CMK (cell line): ENCODE measurements at places on chromosomes 7 and 10.

DNA sequence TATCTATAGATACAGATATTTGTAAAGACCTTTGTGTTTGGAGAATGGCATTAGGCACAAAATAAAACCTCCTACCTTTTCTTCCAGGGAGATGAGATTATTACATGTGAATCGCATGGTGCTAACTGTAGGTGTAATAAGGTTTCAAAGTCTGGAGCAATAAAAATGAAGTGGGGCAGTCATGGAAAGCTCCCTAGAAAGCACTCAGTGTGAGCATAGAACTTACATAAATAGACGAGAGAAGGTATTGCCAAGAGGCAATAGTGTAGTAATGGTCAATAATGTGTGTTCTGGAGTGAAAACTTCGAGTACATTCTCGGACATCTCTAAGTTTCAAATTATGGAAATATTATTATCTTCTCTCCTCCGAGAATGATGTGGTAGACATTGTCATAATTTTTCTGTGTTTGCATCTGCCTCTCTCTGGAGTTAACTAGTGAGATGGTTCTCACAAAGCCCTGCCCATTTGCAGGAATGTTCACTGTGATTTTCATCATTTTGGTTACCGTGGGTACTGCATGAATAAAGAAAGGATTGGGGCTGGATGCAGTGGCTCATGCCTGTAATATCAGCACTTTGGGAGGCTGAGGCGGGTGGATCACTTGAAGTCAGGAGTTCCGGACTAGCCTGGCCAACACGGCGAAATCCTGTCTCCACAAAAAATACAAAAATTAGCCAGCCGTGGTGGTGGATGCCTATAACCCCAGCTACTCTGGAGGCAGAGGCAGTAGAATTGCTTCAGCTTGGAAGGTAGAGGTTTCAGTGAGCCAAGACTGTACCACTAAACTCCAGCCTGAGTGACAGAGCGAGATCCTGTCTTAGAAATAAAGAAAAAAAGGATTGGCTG, 10.6 kb downstream of the VIM start:
- no peak for DNase-seq

GRCh38 chr7:118184565-118184940, 589 bp downstream of the LSM8 start:
- DNase-seq = no peak

DNA sequence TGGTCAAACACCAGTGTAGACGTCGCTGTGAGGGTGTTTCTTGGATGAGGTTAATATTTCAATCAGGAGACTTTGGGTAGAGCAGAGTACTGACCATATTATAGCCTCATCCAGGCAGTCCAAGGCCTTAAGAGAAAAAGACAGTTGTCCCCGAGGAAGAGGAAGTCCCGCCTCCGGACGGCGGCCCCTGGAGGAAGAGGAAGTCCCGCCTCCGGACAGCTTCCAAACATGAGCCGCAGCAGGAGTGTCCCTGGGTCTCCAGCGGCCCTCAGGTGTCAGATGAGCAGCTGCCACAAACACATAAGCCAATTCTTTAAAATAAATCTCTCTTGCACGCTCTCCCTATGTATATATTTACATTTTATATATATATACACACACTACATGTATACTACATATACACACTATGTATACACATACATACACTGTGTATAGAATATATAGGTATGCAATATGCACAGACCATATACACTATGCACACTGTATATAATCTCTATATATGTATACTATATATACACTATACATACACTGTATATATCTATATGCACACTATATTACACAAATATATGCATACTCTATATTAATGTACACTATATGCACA, 37.5 kb downstream of the PWWP2B start:
- peak; percentile 56 for DNase-seq

GRCh38 chr7:136878878-136879277, 10.4 kb downstream of the CHRM2 start:
- DNase-seq = no peak

- DNase-seq = no peak
Measured at GRCh38 chr7:103075337-103075918, 488 bp downstream of the ARMC10 start.

- no peak for DNase-seq
Measured at GRCh38 chr7:17887286-17887685, 53.0 kb downstream of the SNX13 start.

GRCh38 chr7:113731571-113731970, 187.2 kb downstream of the PPP1R3A start:
- no peak for DNase-seq

DNA sequence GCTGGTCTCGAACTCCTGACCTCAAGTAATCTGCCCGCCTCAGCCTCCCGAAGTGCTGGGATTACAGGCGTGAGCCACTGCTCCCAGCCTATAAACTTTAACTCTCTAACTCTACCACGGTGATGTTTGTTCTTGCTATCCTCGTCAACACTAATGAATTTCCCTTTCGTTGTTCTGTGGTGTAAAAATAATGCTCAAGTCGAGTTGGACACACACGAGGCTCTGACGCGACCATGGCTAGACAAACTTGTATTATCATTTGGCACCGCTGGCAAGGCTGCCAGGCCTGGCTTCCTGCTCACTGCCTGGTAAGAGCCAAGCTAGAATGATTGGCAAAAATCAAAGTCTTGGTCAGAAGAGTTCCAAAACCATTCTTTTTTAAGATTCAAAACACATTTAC, 167.0 kb upstream of the KLF6 start:
- no peak for DNase-seq

DNA sequence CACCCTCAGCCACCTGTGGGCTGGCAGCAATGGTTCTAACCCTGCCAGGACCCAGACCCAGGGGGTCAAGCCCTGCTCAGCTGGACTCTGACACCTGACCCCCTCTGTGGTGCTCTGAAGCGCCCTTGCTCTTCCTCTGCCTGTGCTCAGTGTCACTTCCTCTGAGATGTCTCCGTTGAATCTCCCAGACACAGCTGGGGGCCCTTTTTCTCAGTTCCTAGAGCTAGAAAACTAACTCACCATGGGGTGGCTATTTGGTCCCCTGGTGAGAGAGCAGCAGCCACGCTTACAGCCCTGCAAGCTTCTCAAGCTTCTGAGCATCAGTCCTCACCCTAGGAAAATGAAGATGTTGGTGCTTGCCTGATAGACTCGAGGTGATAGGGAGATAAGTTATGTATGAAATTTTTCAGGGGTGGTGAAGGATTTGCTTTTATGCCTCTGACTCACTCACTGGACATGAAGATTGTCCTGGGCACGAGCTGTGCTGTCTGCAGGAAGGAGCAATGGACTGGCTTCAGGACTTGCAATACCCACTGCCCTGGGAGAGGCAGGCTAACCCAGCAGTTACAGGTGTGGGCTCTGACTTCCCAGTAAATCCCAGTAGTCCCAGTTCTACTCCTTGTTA, 29.6 kb downstream of the COL13A1 start:
- DNase-seq = no peak

DNA sequence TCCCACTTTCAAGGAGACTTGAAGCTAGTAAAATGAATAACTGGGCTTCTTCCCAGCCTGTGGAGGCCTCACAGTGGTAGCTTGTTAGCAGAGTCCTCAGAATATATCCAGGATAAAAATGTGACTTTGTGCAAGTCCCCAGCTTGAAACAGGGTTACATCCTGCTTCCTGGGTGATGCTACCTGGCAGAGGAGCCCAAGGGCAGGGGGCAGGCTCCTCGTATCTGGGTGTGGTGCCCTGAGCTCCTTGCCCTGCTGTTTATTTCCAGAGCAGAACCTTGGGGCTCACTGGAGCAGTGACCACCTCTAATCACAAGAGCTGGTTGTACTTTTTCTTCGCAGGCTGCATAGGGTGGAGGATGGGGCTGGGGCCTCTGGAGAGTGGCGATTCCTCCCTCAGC, 94.8 kb downstream of the GRK5 start:
- no peak for DNase-seq

GRCh38 chr7:75842836-75843446, 29.3 kb upstream of the CCL24 start:
- no peak for DNase-seq

DNA sequence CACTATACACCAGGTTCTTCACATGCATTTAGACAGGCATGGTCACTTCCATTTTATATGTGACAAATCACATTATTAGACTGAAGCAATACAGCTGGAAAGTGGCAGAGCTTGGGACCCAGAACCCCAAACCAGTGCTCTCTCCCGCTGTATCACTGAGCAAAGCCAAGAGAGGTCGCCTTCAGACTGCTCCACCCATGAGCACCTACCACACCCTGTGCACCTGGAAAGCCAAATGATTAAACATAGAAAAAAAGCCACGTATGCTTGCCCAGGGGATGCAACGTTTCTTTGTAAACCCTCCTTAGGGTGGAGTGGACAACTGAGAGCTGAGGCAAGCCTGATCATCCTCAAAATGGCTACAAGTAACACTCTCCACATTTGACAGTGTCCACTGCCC, 72.5 kb downstream of the CCDC6 start:
- DNase-seq = no peak

DNA sequence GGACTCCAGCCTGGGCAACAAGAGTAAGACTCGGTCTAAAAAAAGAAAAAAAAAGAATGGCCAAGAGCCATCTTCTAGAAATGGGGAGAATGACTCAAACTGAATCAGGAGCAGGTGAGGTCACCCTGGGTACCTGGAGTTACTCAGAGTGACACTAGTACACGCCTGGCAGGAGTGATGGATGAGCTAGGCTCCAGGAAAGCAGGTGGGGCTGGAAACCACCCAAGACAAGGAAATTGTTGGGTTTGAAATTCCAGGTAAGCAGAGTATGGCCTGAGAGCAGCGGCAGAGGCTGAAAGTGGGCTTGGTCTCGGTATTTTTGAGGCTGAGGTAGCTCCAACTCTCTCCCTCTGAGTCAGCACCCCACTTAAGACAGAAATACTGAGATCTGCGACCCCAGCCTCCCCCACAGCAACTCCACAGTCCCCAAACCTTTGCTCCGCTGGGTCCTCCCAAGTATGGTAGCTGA, 18.5 kb downstream of the DDIT4 start:
- DNase-seq = no peak

DNA sequence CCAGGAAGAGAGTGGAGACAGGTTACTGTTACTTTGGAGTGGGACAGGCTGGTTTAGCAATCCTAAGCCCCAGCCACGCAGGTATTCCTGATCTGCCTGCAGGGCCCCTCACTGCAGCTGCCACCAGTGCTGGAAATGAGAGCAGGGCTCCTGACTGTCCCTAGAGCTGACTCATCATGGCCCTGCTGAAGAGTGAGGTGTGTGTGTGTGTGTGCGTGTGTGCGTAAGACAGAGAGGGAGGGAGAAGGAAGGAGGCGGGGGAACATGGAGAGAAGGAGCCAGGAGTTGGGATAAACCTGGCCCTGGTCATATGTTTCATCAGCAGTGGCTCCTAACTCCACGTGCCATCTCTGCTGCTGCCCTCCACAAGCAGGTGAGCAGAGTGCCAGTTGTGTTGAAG, 3.6 kb downstream of the FOXI2 start:
- no peak for DNase-seq

- no peak for DNase-seq
Measured at GRCh38 chr10:25678666-25679065, 255.4 kb upstream of the MYO3A start.

DNA sequence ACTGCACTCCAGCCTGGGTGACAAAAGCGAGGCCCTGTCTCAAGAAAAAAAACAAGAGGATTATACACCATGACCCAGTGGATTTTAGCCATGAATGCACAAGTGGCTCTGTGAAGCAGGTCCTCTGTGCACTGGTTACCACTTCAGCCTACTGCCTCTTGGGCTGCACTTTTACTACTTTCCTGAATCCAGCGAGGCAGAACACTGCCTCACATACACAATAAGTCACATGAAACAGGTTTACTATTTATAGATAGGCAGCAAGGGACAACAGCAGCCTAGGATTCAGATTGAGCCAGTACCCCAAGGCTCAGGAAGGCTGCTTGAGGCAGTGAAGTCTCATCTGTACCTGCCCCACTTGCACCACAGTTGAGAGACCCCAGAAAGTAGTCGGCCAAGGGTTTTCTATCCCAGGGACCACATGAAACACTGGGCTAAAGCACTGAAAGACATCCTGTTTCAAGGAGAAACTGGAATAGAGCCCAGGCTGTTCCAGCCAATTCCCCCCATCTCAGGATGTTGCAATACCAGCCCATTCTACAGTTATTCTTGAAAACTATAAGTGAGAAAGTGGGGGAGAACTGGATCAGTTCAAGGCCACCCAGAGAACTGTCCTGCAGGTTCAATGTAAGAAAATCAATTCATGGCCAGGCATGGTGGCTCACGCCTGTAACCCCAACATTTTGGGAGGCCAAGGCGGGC, 10.3 kb upstream of the OGDH start:
- DNase-seq = no peak

DNA sequence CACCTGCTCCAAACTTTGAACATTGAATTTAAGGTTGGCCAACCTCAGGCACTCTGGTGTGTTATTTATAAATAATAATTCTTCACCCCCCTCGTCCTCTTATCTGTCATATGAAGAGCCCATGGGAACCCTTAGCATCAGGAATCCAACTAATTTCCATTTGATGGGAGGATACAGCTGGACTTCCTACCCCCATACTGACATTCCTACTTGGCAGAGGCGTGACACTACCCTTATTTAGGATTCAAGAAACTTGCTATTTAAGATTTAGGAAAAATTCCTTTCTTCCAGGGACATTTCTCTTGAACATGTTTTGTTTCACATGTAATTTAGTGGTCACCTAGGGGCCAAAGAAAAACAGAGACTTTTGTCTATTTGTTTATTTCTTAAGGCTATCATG, 171.9 kb upstream of the NRP1 start:
- no peak for DNase-seq

- DNase-seq = no peak
Measured at GRCh38 chr7:112987171-112987570, 99.5 kb downstream of the GPR85 start.

- DNase-seq = peak; percentile 11
Measured at GRCh38 chr7:15345216-15345615, 216.6 kb downstream of the AGMO start.

DNA sequence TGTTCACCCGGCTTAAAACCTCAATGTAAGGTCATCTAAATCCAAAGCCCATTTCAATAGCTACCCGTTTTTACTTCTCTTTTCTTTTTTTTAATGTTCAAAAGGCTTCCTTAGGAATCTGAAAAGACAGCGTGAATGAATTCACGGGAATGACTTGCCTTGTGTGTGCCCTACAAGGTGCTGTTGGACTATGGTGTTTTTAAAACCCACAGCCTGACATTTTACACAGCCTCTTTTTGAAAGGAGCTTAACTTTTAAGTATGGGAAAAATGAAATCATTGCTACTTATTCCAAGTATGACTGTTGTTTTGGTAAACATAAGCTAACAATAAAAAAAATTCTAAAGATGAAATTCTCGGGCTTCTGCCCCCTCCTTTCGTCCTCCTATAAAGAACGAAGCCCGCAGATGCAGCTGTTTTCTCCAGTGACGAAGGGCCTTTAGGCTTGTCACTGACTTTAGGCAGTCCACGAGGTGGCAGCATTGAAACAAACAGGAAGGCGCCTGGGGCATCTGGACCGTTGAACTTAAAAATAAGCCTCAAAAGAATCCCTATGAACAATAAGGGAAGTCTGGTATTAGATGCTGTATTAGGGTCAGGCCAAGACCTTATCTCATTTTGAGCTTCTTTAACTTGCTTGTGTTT, 141.3 kb downstream of the NRP1 start:
- DNase-seq = peak; percentile 43

DNA sequence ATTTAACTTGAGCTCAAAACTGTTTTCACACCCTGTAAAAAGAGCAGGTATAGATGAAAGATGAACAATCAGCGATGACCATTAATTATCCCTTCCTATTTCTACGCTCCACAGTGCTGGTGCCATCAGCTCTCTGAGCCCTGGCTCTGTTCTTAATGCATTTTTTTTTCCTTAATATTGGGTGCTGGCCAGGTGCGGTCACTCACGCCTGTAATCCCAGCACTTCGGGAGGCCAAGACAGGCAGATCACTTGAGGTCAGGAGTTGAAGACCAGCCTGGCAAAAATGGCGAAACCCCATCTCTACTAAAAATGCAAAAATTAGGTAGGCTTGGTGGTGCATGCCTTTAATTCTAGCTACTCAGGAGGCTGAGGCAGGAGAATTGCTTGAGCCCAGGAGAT, 4.2 kb downstream of the STEAP4 start:
- DNase-seq = no peak
